ENCODE measurements at places on chromosomes 6 and 20.

DNA sequence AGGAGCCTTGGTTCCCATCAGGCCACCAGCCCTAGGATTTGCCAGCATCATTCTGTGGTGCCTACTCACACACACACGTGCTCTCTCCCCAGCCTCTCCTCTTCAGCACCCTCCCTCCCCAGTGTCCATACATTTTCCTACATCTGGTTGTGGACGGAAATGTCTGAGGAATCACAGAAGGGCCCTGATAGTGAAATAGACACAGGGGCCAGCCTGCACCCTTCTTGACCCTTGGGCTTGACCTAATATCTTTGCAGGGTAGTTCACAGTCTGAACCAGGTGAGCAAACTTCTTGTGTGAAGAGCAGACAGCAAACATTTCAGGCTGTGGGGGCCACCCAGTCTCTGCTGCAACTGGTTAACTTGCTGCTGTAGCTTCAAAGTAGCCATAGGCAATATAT lies 108.5 kb upstream of the NXT1 start:
- DNase-seq = no peak

DNA sequence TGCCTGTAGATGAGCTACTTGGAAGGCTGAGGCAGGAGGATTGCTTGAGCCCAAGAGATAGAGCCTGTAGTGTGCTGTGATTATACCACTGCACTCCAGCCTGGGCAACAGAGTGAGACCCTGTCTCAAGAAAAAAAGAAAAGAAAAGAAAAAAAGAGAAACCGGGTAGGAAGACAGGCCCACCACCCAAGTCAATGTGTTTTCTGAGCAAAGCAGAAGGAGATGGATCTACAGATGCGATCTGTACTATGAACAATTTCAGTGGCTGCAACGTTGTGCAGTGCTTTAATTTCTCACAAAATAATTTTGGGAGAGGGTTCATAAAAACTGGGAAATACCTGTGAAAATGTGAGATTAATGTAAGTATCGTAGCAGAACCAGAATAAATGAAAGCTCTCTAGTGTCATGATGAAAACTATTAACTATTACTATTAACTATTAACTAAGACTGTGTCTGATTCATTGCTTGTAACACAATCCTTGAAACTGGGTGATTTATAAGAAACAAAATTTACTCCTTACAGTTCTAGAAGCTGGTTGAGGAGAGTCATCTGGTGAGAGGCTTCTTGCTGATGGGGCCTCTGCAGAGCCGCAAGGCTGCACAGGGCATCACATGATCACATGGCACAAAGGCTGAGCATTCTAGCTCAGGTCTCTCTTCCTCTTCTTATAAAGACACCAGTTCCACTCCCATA lies 233.1 kb upstream of the ZNF217 start:
- no peak for DNase-seq

- DNase-seq = no peak
Measured at GRCh38 chr20:53941680-53942471, 128.5 kb downstream of the BCAS1 start.

- no peak for DNase-seq
Measured at GRCh38 chr6:14593286-14593685, 475.7 kb downstream of the CD83 start.

GRCh38 chr6:136284909-136285308 lies 4.7 kb downstream of the BCLAF1 start:
- DNase-seq = no peak

- peak; percentile 10 for DNase-seq
Measured at GRCh38 chr20:63178889-63179686, 36.8 kb downstream of the YTHDF1 start.

GRCh38 chr20:58597249-58597891 lies 53.7 kb upstream of the STX16 start:
- no peak for DNase-seq

- no peak for DNase-seq
Measured at GRCh38 chr20:34829191-34829590, 3.7 kb upstream of the NCOA6 start.

DNA sequence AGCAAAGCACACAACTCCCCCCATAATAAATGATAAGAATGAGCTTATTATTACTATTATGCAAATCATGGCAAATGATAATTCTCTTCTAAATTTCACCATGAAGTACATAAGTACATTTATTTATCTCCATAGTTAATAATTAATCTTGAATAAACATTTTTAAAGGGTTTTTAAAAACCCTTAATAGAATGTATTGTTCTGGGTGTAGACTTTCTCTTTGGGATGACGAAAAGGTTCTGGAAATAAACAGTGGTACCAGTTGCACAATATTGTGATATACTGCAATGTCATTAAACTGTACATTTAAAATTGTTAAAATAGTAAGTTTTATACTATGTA lies 18.0 kb downstream of the DST start:
- DNase-seq = no peak

GRCh38 chr6:128208851-128209580 lies 308.2 kb upstream of the THEMIS start:
- DNase-seq = no peak

DNA sequence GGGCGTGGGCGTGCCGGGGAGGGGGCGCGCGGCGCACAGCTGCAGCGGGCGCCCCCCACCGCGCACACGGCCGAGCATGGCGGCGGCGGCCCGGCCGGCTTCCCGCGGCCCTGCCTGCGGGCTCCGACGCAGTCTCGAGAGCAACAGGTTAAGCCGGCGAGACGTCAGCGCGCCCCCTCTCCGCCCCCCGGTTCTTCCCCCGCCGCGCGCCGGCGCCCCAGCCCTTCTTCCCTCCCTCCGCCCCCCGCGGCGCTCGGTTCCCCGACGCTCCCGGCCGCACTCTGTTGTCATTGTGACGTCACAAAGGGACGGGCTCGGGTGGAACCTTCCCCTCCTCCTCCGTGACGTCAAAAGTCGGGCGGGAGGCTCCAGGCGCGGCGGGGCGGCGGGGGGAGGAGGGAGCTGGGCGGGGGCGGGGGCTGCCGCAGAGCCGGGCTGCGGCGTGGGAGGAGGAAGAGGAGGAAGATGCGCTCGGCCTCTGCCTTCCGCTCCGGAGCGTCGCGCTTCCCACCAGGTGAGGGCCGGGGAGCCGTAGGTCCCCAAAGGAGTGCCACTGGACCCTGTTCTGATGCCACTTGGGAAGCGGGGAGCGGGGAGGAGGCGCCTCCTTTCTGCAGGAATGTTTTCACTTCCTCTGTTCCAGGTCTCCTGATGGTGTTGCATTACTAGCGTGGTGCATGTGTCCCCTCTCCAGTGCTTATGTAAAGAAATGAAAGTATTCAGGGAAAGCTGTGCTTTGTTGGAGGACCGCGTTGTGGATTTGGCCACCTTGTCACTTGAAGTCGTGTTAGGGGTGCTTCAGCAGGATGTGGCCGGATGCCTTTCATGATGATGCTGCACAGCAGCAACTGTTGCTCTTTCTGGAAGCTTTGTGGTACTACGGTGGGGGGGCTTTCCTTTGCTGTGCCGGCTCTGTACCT lies 2.8 kb downstream of the JARID2 start:
- DNase-seq = peak; percentile 97

DNA sequence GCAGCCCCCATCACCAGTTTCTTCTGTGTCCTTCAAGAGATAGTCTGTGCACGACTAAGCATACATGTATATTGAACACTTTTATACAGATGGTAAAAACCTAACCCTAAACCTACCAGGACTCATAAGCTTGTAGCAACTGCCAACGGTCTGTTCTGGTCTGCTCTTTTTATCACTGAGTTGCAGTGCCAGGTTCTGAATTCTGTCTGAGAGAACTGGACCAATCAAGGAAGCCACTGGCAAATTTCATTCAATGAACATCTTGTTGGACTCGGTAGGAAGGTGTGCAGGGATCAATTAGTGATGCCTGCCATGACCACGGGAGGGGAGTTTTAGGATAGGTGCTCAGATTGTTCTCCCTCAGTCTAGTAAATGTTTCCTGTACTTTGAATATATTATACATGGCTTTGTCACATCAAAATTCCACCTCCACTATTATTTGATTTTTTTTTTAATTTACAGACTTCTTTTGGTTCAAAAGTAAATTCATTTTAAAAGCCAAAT lies 146.8 kb downstream of the EYA2 start:
- DNase-seq = no peak

GRCh38 chr6:1770968-1771723 lies 161.4 kb downstream of the FOXC1 start:
- DNase-seq = no peak

GRCh38 chr6:75084872-75085381 lies 120.9 kb downstream of the COL12A1 start:
- DNase-seq = peak; percentile 38

DNA sequence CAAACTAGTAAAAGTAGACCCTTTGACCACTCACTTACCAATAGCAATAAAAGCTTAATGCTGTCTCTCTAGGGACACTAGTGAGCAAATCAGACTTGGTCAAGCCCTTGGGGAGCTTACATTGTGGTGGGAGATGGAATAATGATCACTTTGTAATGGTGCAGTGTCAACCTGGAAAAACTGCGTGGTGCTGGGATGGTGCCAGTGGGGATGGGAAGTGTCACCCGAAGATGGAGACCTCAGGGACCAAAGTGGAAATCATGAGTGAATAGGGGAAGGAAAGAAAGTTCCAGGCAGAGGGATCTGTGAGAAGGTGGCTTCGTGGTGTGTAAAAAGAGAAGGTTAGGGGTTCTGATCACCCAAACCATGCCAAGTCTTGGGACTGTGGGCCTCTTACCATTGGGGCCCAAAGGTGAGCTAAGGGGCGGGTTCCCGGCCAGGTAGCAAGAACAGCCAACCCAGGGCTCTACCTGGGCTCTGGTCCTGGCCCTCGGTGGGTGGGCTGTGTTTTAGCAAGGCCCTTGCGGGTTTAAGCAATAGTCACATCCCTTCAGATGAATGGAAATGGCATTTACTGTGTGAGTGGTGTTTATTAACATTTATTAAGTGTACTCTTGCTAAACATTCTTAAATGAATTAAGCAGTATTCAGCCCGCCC lies 15.5 kb downstream of the DYNLRB1 start:
- no peak for DNase-seq

DNA sequence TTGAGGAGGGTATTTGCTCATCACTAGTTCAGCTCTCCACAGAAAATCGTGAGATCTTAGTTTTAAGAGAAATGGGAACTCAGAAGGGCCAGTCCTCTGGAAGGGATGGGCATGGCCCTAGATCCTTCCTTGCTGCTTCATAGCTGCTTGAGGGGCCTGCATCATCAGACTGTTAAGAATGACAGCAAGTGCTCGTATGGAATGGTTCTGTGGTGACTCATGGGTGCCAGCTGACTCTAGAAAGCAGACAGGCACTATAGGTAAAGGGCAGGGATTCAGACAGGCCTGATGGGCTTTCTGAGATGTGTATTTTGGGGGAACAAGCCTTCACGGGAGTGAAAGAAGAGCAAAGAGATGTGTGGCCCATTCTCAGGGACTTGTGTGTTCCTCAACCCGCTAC lies 90.8 kb downstream of the MYLK4 start:
- DNase-seq = no peak

GRCh38 chr20:5156675-5157448 lies 30.1 kb downstream of the CDS2 start:
- DNase-seq = no peak

DNA sequence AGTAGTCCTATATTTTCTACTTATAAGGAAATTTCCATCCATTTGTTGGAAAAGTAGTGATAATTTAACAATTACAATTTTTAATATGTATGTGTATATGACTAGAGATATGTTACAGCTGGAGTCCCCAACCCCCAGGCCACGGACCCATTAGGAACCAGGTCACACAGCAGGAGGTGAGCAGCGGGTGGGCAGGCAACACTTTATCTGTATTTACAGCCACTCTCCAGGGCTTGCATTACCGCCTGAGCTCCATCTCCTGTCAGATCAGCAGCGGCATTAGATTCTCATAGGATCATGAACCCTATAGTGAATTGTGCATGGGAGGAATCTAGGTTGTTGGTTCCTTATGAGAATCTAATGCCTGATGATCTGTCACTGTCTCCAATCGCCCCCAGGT lies 46.8 kb downstream of the TRDN start:
- DNase-seq = no peak

DNA sequence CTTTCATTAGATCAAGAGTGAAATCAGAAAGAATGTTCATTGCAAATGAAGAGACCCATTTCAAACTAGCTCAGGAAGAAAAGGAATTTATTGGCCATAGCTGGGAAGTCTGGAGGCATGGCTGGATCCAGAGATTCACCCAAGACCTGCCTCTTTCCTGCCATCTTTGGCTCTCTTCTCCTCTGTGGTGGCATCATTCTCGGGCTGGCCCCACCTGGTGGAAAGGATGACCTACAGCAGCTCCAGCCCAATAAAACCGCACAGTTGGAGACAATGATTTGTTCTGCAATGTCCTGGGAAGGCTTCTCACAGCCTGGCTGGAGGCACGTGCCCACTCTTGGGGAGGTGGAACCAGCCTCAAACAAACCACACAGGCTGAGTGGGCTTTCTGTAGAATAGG lies 18.1 kb upstream of the FERMT1 start:
- DNase-seq = no peak

DNA sequence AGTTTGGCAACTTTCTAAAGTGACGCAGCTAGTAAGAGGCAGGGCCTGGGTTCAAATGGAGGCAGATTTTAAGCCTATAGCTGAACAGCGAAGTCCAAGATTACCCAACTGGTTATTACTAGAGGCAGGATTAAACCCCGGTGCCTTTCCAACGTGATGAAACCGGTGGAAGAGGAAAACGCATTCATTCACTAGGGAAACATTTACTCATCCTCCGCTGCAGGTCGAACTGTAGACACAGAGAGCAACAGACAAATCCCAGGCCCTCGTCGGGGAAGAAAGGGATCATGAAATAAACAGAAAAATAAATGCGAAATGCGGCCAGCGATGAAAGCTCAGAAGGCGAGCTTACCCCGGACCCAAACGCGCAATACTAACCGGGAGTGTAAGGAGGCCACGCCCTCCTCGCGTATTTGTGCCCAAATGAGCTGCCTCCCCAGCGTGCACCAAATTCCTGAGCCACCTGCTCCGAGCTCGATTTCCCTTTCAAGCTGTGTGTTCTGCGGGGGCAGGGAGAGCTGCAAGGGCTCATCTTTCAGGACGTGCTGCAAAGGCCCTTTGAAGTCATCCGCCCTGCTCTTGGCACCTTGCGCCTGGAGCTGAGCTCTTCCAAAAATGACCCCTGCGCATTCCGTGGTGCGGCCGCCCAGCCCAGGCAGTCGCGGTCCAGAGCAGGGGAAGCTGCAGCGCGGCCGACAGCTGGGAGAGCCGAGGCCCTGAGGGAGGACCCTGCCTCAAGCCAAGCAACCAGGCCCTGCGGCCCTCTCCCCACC lies 46.9 kb downstream of the PDYN start:
- DNase-seq = no peak

- no peak for DNase-seq
Measured at GRCh38 chr20:415820-416322, 7.8 kb downstream of the RBCK1 start.

DNA sequence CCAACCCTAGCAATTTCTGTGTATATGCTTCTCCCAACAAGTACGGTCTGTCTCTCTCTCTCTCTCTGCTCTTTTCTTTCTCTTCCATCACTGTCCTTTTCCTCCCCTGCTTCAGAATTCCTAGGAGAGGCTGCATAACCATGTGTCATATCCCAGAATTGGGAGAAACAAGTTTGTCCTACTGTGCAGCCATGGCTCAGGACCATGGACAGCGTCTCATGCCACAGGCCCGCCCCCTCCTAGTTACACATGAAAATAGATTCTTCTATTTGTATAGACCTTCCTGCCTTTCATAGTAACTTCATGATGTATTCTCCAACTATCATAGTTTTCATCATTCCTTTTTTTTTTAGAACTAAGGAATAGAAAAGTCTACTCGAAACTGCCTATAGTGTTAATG lies 98.0 kb downstream of the FNDC1 start:
- no peak for DNase-seq

GRCh38 chr20:22818636-22819035 lies 216.5 kb upstream of the SSTR4 start:
- DNase-seq = no peak

GRCh38 chr20:62817975-62818591 lies 1.2 kb downstream of the COL9A3 start:
- no peak for DNase-seq
